ENCODE measurements at places on chromosomes 13 and 19. TPM values are rescaled to one million over a fixed set of nuclear protein-coding genes. Genes with fewer than 3 reads are reported as not detected.

GRCh38 chr13:100363285-100363711 is 225.3 kb downstream of the GGACT start:
- no peak for DNase-seq

- no peak for DNase-seq
These were observed 151.0 kb upstream of the TMTC4 start for GRCh38 chr13:100825557-100825956.

- peak; percentile 75 for DNase-seq
These were observed 25.6 kb upstream of the CXCL17 start for GRCh38 chr19:42468273-42468796.

KXD1 gene
- 195 TPM for total RNA-seq

All from HT1080 (cell line).